ENCODE measurements at places on chromosomes 4 and X.

- DNase-seq = no peak
These were observed 468.5 kb downstream of the IQCM start for GRCh38 chr4:149347139-149347538.

DNA sequence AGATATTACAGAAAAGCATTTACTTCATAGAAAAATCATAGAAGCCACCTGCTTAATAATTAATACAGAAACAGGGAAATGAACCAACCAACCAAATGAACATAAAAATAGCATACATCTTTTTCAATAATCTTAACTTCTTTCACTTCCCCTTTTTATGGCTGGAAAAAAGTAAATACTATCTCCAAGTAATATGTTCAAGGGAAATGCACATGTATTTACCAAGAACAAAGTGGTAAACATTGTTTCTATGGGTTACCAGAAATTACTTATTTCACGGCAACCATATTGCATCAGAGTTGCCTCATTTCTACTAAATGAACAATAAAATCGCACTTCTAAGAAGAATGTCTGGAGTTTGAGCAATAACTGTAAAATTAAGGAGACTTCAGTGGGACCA, 321.3 kb downstream of the TMA16 start:
- no peak for DNase-seq

GRCh38 chr4:185573651-185574199, 38.4 kb upstream of the PDLIM3 start:
- DNase-seq = no peak

DNA sequence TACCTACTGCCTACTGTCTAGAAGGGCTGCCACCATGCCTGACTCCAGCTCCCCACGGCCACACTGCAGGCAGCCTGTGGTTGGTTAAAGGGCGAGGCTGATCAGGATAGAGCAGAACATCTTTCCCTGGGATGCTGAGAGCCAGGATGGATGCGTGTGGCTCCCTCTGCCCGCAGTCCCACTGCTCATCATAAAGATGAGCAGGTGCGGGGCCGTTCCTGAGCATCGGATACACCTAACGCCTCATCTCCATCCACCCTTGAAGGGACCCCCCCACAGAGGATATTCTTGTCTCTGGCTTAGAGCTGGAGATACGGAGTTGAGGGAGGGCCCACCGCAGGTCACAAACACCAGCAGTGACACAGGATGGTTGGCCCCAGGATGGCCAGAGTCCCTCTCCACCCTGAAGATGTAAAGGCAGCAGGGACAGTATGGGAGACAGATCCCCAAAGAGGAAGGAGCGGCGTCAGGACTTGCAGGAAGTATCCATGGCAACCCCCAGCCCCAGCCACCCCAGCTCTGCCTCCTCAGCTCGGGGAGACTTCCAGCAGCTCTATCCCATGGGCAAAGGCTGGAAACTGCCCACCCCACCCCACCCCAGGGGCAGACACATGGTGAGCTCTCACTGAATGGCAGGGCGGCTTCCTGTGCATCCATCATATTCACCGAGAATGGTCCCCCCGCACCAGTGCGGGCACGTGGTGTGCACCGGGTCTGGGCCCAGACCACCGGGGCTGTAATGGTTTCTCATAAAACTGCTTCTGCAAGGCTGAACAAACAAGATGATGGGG, 19.3 kb downstream of the PPP2R2C start:
- DNase-seq = no peak

DNA sequence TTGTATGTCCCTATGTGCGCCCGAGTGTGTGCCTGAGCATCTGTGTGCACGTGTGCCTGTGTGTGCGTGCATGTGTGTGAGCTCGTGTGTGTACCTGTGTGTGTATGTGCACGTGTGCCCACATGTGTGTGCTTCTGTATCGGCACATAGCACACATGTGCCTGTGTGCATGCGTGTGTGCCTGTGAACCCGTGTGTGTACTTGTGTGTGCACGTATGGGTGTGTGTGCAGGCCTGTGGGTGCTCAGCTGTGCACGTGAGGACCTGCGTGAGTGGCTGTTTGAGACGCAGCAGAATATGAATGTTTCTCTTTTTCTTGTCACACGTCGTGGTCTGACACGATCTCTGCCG, 4.3 kb downstream of the AKAP17A start:
- no peak for DNase-seq

DNA sequence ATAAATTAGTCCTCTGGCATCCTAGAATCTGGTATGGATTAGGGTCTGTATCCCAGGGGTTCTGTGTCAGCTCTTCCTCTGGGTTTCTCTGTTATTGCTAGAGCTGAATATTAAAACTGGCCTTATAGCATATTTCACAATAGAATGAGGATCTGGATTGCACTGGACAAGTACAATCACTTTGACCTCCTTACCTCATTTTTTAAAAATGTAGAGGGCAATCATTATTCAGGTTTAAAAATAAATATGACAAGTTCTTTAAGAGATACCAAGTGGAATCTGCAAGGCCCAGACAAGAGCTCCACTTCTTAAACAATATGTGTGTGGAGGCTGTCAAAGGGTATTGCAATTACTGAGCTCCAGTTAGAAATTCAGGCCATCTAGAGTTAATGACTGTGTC, 1.4 kb downstream of the PALLD start:
- DNase-seq = no peak

DNA sequence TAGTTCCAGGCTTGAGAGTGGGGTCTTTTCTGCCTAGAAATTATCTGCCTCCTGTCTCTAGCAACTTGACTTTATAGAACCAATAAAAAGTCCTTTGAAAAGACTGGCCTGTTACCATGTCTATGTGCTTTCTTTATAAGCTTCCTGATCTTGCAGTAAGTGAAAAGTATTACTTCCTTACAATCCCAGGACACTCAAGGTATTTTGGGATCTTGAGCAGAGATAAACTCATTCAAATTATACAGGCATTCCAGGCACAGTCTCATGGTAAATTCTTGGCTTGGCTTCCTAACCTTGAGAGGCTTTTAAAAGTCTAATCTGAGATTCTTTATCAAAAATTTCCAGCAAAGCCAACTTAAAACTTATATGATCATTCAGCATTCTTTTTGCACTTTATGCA, 833.0 kb upstream of the POU3F4 start:
- DNase-seq = no peak

DNA sequence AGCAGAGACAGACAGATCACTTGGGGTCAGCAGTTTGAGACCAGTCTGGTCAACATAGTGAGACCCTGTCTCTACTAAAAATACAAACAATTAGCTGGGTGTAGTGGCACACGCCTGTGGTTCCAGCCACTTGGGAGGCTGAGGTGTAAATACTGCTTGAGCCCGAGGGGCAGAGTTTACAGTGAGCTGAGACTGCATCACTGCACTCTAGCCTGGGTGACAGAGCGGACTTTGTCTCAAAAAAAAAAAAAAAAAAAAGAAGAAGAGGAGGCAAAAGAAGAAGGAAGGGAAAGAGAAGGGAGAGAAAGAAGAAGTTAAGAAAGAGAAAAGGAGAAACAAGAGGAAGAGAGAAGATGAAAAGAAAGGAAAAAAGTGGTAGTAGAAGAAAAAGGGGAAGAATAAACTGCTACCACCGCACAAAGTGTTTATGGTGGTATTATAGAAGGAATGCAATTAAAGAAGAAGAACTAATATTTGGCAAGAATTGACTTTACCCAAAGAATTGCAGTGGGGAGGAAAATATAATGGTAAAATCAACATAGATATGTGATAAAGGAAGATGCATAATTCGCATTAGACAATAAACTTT, 19.6 kb upstream of the NSUN7 start:
- no peak for DNase-seq

- DNase-seq = no peak
These were observed 12.2 kb downstream of the KLHL34 start for GRCh38 chrX:21645886-21646285.

- no peak for DNase-seq
These were observed 13.0 kb upstream of the ODAPH start for GRCh38 chr4:75542824-75543223.

DNA sequence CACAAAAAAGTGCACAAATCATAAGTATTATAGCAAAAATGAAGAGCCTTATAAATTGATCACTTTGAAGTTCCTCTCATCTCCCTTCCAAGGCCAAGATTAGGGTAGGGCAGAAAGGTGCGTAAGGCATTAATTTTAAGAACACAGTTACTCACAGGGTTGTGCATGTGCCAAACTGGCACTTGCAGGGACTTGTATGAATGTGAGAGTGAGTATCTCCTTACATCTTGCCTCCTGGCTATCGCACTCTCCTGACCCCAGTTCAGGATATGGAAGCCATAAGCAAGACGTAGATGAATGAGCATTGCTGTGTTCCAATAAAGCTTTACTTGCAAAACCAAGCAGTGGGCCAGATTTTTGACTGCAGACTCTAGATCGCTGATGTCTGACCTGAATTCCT, 510.1 kb upstream of the AADAT start:
- DNase-seq = no peak

DNA sequence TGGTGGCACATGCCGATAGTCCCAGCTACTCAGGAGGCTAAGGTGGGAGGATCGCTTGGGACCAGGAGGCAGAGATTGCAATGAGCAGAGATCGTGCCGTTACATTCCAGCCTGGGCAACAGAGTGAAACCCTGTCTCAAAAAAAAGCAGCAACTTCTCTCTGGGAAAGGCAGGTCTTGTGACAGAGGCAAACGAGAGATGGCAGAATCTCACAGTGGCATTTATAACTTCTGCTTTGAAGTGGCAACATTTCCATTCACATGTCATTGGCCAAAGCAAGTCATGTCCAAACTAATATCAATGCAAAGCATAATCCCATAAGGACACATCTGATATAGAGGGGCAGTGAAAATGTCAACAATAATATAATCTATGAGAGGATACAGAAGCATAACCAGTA, 79.8 kb downstream of the PPEF2 start:
- DNase-seq = no peak

GRCh38 chr4:118836301-118837120, 585 bp upstream of the SEC24D start:
- DNase-seq = peak; percentile 67

Data from activated T-cell treated with anti-CD3 and anti-CD28 coated beads, Interleukin-2, amount 50 U/mL, for 24 hours (primary cell).